ENCODE measurements at places on chromosomes 1 and 21.

GRCh38 chr1:44326024-44326701 is 28.9 kb downstream of the ERI3 start:
- no peak for DNase-seq

DNA sequence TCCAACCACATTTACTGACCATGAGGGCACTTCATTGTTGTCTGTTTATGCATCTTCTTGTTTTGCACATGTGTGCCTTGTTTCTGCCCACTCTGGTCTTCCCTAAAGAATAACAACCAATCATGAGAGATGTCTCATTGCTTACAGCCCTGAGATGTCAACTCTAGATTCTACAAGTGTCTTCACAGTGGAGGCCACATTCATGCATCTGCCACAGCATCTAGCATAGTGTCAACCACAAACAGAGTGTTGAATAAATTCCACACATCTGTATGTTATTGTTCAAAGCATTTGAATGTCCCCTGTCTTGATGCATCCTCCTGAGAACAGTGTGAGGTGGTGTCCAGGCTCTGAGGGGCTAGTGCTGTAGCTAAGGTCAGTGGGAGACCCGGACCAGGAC is 43.1 kb downstream of the KCNC4 start:
- no peak for DNase-seq

DNA sequence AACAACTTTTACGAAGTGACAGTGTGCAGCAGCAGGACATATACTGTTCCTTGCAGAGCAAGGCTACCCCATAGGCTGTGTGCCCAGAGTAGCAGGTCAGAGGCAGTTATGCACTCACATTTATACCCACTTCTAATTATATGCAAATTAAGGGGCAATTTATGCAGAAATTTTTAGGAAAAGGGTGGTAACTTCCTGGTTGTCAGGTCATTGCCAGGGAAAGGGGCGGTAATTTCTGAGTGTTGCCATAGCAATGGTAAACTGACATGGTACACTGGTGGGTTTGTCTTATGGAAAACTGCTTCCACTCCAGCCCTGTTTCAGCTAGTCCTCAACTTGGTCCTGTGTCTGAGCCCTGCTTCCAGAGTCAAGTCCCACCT is 12.0 kb upstream of the SLAMF1 start:
- DNase-seq = no peak

GRCh38 chr1:110328274-110328673 is 10.9 kb upstream of the RBM15 start:
- DNase-seq = no peak

DNA sequence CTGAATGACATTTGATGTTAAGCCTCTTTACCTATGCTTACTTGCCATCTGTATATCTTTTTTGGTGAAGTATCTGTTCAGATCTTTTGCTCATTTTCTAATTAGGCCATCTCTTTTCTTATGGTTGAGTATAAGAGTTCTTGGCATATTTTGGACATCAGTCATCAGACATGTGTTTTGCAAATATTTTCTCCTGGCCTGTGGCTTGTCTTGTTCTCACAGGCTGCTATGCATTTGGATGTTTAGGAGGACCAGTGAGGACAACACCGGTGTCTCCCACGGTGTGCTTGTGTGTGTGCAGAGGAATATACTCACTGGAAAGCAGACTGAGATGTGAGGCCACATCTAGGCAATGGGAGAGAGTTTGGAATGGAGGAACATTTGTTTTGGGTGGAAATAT is 87.1 kb upstream of the LYST start:
- DNase-seq = no peak

GRCh38 chr1:247908766-247909165 is 11.3 kb upstream of the OR2T8 start:
- DNase-seq = no peak

- no peak for DNase-seq
Measured at GRCh38 chr1:54041806-54042205, 11.2 kb downstream of the TMEM59 start.

DNA sequence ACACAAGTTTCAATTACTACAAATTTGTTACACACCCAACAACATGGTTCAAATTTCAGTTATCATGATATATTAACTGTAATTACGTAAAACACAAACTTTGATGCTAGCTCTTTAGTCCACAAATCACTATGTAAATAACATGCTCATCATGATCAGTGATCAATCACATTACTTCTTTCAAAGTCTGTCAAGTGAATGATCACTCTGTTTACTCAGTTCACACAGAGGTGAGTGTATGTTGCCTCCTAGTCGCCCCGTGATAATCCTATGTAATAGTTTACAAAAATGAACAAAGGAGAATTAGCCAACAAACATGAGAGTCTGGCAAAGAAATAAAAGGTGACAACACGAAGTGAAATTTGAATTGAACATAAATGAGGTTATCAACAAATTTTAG is 14.3 kb downstream of the EDEM3 start:
- DNase-seq = no peak

GRCh38 chr1:87188640-87189039 is 140.0 kb upstream of the LMO4 start:
- DNase-seq = no peak

DNA sequence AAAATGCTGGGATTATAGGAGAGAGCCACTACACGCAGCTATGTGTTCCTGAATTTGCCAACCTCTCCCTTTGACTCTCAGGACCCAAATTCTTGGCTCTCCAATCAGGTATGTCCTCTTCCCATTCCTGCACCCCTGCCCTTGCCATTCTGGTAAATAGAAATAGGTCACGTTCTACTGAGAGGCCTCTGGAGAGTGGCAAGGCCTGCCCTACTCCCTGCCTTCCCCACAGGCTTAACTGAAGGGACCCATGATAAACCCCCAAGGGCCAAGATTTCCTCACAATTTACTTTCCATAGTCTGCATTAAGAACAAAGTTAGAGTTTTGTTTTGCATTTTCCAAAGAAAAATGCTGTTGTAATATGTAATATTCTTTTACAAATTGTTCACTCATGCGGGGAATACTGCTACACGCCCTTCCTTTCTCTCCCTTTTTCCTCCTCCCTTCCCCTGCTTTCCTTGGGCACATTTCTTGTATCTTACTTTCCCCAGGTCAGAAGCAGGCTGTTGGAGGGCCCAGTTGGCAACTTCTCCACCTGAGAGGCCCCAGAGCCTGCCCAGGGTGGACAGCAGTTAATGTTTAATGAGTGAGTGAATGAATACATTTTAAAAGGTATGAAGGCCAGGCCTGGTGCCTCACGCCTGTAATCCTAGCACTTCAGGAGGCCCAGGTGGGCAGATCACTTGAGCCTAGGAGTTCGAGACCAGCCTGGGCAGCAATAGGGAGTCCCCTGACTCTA is 33.9 kb upstream of the PUM1 start:
- DNase-seq = no peak

- DNase-seq = no peak
Measured at GRCh38 chr1:211589782-211590721, 11.1 kb upstream of the SLC30A1 start.

- no peak for DNase-seq
Measured at GRCh38 chr1:111878649-111879048, 110.8 kb downstream of the KCND3 start.

DNA sequence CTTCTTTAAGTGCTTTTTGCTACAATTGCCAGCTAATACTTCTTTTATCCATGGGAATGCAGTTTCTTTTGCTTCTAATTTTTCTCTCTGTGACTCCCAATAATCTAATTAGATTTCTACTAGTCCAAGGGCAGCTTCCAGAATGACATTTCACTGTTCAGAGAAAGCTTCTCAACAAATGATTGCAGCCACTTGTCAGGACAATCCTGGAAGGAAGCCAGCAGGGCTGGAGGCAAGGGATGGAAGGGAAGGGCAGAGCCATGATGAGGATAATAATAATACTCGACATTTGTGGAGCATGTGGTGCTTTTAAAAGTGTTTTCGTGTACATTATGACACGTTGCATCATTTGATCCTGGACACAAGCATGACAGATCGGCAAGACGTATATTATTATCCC is 19.4 kb downstream of the F11R start:
- no peak for DNase-seq

- no peak for DNase-seq
Measured at GRCh38 chr1:215393476-215393875, 173.6 kb upstream of the KCTD3 start.
